Naive thymus-derived CD4-positive, alpha-beta T cell (primary cell): ENCODE measurements at places on chromosomes 11 and 22.

GRCh38 chr11:113263458-113264259 is 50.7 kb upstream of the TTC12 start:
- no peak for DNase-seq

GRCh38 chr11:121300313-121300971 is 7.9 kb downstream of the SC5D start:
- no peak for DNase-seq

GRCh38 chr11:64633555-64634159 is 42.6 kb downstream of the SLC22A12 start:
- no peak for DNase-seq

DNA sequence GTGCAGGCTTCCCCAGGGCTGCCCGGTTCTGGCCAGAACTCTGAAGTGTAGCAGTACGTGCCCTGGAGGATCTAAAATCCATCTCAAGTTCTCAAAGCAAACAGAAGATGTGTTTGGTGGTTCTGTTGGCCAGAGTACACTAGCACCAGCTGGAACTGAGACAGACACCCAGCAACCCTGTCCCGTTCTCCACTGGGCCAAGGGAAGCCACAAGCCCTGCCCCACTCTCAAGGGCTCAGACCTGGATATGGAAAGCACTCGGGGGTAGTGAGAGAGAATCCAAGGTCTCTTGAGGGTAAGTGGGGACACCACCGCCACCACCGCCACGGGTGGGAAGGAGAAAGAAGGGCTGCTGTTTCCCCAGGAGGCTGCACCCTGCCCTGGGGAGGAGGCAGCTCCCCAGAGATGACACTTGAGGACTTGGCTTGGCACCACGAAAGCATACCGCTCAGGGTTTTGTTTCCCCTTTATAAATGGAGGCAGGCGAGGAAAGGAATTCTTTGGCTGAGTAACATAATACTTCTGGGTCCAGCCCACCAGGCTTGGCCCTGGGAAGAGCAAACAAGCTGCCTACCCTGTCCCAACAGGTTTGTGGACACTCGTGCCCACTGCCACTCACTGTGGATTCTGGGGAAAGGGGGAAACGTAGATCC is 56.1 kb upstream of the POU2AF1 start:
- no peak for DNase-seq

DNA sequence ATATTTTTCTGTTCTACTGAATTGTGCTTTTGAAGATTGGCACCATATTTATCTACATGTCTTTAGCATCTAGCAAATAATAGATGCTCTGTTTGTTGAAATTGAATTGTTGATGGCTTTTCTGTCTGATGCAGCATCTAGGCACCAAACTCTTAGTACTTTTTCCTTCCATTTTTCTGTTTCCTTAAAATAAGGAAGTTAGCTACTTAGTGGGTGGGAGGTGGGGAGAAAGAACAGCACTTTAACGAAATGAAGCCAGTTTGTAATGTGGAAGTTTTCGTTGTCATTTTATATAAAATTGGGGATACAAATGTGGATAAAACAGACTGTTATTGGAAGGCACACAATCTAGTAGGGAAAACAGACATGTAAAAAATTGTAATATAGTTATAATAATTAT is 76.6 kb downstream of the HIPK3 start:
- no peak for DNase-seq

DNA sequence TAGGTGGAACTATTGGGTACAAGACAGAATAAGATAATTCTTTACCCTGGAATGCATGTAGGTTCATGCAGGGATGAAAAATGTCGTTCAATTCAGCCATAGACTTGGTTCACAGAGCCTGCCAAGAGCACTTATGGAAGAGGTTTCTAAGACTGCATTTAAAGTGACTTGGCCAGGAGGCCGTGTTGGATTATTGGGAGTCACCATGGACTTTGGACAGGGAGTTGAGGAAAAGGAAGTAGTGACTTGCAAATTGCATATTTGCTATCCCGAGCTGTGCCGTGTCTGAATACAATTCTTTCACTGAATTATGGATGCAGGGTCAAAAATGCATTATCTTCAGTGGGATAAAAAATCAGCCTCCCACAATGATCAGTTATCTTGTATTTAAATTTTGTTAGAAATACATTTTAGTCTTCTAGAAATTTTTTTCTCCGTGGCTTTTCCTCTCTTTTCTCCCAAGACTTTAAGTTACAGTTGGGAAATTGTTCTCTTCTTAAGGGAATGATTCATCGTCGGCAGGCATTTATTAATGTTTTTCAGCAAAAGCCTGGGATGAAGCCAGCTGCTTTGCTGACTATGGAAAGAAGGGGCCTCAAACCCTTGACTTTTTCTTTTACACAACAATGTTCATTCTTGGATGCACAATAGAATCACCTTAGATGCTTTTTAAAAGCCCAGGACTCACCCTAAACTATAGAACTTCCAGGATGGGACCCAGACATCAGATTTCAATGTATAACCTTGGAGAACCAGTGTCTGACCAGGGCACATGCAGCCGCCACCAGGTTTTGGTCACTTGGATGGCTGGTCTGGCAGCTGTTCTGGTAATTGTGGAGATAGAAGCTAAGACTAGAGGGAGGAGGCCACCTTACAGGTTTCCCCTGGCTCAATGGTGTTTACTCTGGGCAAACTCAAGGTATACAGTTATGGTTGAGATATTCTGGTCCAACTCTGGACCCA is 70.8 kb downstream of the FAT3 start:
- no peak for DNase-seq

- DNase-seq = no peak
These were observed 187.8 kb downstream of the SNX19 start for GRCh38 chr11:130728185-130729180.

DNA sequence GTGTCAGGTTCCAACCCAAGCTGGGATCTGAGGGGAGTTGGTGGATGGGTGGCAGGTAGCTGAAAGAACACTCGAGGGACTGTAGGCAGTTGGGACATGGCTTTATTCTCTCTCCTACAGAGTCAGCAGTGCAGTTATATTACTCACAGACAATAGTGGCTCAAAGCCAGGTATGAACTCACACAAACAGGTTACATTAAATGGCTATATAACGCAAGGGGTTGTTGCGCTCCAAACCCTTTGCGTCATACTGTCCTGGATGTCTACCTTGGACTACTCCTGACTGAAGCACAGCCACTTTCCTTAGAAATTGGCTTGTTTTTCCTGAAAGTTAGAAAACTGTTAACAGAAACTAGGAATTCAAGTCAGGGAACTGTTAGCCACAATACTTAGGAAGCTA is 66.4 kb upstream of the OR4B1 start:
- no peak for DNase-seq

GRCh38 chr11:20450829-20451228 is 63.3 kb downstream of the PRMT3 start:
- no peak for DNase-seq
